Breast epithelium (tissue), 4 donors: ENCODE measurements at places on chromosomes 3 and 15. TPM values are rescaled to one million over a fixed set of nuclear protein-coding genes. Genes with fewer than 3 reads are reported as not detected.
A peak's percentile ranks its signal among the peaks of the same experiment; 100 is the strongest.

BDH1 gene
- total RNA-seq: 16.4 TPM

ANKRD34C gene
- not detected for total RNA-seq

NEK10 gene
- total RNA-seq: 246 TPM

- H3K27ac ChIP-seq: no peak overlapping the region
- no peak overlapping the region for H3K4me3 ChIP-seq
- no peaks in the 10 kb centered on the region for H3K4me1 ChIP-seq
- no peak for DNase-seq
- no peaks in the 10 kb centered on the region for H3K36me3 ChIP-seq
- H3K27me3 ChIP-seq: no peaks in the 10 kb centered on the region
Measured at GRCh38 chr3:189001559-189001958, 170.2 kb upstream of the TPRG1 start.

- no peak overlapping the region for H3K4me3 ChIP-seq
- H3K27me3 ChIP-seq: no peaks in the 10 kb centered on the region
- DNase-seq: no peak
- no peaks in the 10 kb centered on the region for H3K4me1 ChIP-seq
- H3K27ac ChIP-seq: no peak overlapping the region
Measured at GRCh38 chr3:63679186-63679585, 26.7 kb downstream of the SNTN start.

- H3K4me3 ChIP-seq: no peak overlapping the region
- no peak for DNase-seq
- H3K27me3 ChIP-seq: no peaks in the 10 kb centered on the region
Measured at GRCh38 chr15:89790206-89790605, 14.1 kb downstream of the MESP2 start.

- H3K36me3 ChIP-seq: no peaks in the 10 kb centered on the region
- DNase-seq: peak; percentile 92
- peak overlapping the region; percentile 99 for H3K27ac ChIP-seq
- H3K4me1 ChIP-seq: peaks cover 8% of the 10 kb centered on the region
- H3K4me3 ChIP-seq: peak overlapping the region; percentile 75
- no peaks in the 10 kb centered on the region for H3K27me3 ChIP-seq
Measured at GRCh38 chr3:157088601-157089454, 71.1 kb downstream of the CCNL1 start.

DNA sequence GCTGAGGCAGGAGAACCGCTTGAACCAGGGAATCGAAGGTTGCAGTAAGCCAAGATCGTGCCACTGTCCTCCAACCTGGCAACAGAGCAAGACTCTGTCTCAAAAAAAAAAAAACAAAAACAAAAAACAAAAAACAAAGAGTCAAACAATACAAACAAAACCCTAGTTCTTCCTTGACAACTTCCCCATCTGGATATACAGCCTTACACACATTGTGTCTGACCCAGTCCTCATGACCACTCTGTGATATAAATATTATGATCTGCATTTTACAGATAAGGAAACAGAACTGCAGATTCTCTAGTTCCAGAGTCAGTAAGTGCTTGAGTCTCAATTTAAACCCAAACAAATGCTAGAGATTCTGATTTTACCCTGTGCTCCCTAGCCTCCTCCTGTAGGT lies 4.8 kb upstream of the ESYT3 start:
- H3K4me1 ChIP-seq: no peaks in the 10 kb centered on the region
- no peaks in the 10 kb centered on the region for H3K36me3 ChIP-seq
- H3K27me3 ChIP-seq: peaks cover 7% of the 10 kb centered on the region
- no peak for DNase-seq
